H54 (cell line): ENCODE measurements at places on chromosomes 1 and 21.

DNA sequence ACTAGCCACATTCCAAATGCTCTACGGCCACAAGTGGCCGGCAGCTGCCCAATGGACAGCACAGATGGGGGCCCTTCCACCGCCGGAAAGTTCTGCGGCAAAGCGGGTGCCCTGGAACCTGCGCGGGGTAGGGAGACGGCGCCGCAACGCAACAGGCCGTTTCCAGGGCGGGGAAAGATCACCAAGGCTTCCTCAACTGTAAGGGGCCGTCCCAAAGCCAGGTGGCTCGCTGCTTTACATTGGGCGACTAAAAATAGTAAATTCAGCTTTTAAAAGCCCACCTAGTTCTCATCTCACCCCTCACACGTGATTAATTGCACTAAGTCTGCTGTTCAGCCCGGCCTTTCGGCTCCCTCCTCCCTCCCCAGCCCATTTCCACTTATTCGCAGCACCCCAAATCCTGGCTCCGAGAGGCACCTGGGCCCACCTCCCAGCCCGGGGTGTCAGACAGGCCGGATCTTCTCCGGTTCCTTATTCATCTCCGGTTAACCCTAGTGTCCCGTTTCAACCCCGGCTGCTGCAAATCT is 643 bp downstream of the CFAP298 start:
- peak; percentile 35 for DNase-seq

- DNase-seq: no peak
Measured at GRCh38 chr1:99115231-99115630, 110.6 kb upstream of the PLPPR5 start.

- DNase-seq: no peak
Measured at GRCh38 chr21:18368205-18368604, 35.4 kb downstream of the TMPRSS15 start.

- DNase-seq: no peak
Measured at GRCh38 chr1:231334079-231334666, 3.5 kb downstream of the EXOC8 start.

DNA sequence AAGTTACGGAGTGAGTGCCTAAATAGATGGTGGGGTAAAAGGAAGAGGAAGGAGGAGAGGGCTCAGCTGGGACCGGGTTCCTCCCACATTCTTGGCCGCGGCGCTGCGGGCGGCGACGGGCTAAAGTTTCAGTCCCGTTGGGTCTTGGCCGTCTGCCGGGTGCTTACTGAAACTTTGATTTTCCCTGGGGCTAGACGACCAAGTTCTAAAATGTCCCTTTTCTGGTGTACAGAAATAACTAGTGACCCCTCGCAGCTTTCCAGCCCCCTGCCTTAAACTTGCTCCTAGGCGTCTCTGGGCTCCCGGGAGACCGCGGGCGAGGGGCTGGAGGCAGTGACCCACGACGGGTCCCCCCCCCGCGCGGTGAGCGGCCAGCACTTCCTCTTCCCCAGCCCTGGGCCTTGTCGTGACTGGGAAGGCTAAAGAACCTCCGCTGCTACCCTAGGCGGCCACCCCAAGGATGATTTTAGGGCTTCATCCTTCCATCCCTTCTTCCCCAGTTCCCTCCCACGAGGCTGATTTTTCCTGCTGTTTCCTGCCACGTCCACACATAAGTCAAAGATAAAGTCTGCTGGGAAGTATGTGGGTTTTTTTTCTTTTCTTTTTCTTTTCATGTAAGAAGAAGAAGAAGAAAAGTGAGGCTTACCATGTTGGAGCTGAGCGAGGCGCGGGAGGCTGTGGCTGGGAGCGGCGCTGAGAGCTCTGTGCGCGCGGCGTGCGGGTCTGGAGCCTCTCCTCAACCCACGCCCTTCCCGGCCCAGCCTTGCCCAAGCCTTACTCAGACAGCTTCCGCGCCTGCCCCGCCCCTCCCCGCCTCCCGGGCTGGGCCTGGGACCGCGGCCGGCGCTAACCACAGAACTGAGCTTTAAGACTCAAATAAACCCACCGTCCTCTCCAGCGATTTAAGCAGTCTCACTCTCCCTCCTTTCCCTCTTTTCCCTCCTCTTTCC is at the start of gene S100A11:
Gene S100A11, minus strand, starts transcription at position 738 of the 950 bp plus-strand sequence. Its CDS starts 89 bp downstream, at position 649.
- peak; percentile 67 for DNase-seq

DNA sequence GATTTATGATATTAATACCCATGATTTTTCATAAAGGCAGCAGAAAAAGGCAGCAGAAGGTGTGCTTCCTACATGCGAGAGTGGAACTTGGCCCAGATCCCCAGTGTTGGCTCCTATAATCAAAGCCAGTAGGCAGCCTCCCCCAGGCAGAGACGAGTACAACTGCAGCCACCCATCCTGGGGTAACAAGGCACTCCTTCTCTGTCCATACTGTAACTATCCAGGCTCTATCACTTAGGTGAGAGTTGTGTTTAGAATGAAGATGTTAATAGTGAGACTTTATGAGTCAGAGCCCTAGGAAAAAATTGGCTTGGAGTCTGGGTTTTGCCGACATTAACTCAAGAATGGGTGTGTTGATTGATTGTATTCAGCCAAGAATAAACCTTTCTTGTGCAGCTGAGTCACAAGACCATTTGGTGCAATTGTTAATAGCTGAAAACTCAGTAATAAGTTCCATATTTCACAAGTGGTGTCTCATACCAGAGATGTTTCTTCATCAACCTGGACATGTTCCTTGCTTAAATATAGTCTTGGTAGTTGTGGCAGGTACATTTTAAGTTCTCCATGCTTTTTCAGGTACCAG is 322.3 kb downstream of the DUSP10 start:
- DNase-seq: no peak

DNA sequence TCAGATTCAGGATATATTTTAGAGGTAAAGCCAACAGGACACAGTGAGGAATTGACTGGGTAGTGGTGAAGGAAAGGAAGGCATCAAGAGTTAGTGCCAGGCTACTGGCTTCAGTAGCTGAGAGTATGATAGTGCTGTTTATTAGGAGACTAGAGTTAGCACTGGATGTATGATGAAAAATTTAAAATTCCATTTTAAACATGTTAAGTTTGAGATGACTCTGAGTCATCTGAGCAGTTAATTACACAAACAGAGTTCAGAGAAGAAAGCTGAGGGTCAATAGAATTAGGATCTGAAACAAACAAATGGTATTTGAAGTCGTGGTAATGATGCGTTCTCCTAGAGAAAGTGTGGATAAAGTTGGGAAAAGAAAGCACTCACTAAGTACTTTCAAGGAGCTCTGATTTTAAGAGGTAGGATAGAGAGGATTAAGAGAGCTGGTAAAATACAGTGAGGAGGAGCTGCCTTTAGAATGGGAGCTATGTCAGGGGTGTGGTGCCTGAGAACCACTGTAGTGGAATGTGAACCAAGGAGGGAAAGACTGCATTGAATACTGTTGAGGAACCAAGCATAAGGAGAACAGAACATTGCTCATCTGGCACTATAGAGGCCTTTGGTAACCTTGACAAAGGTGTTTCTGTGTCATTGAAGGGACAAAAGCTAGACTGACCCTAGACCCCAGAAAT is 21.7 kb upstream of the SHCBP1L start:
- DNase-seq: no peak

- DNase-seq: no peak
Measured at GRCh38 chr1:206128196-206128595, 11.0 kb upstream of the AVPR1B start.

DNA sequence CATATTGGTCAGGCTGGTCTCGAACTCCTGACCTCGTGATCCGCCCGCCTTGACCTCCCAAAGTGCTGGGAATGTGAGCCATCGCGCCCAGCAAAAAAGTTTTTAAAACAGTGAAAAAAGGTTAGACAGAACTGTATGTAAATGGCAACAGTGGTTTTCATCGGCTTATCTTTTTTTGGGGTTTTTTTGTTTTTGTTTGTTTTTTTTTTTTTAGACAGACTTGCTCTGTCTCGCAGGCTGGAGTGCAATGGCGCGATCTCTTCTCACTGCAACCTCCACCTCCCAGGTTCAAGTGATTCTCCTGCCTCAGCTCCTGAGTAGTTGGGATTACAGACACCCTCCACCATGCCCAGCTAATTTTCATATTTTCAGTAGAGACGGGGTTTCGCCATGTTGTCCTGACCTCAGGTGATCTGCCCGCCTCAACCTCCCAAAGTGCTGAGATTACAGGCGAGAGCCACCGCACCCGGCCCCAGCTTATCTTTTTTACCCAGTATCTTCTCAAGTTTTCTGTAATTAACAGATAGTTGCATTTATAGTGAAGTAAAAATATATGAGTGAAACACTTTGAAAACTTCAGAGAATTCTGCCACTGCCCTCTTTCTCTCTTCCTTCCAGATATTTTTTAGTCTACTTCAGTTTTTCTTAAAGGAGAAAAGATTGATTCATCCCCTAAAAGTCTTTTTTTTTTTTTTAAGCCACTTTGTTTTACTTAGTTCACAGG is 13.1 kb downstream of the TIMM17A start:
- no peak for DNase-seq

- no peak for DNase-seq
Measured at GRCh38 chr1:32768110-32768850, 48.9 kb downstream of the YARS1 start.

DNA sequence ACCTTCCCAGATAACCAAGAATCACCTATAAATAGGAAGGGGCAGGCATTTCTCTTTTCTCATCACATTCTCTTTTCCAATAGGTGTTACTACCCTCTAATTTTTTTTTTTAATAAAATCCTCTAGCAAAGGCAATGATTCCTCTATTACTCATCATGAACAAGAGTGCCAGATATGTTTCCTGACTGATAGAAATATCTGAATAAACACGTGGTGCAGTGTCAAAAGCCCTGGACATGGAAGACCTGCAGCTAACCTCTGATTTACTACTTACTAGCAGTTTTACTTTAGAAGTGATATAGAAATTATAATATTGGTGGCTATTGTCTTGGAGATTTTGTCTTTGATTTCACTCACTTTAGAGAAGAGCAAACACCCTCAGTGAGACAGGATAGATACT is 194.6 kb upstream of the SAMSN1 start:
- DNase-seq: no peak

DNA sequence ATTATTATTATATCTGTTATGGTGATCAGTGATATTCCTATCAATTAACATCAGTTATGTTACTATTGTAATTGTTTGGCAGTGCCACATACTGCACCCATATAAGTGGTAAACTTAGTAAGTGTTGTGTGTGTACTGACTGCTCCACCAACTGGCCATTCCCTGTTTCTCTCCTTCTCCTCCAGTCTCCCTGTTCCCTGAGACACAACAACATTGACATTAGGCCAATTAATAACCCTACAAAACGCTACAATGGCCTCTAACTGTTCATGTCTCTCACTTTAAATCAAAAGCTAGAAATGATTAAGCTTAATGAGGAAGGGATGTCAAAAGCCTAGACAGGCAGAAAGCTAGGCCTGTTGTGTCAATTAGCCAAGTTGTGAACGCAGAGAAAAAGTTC is 6.6 kb upstream of the THRAP3 start:
- DNase-seq: no peak

GRCh38 chr1:226097866-226098625 is 35.5 kb downstream of the H3-3A start:
- DNase-seq: no peak

- no peak for DNase-seq
Measured at GRCh38 chr1:14500041-14500440, 98.4 kb upstream of the KAZN start.

DNA sequence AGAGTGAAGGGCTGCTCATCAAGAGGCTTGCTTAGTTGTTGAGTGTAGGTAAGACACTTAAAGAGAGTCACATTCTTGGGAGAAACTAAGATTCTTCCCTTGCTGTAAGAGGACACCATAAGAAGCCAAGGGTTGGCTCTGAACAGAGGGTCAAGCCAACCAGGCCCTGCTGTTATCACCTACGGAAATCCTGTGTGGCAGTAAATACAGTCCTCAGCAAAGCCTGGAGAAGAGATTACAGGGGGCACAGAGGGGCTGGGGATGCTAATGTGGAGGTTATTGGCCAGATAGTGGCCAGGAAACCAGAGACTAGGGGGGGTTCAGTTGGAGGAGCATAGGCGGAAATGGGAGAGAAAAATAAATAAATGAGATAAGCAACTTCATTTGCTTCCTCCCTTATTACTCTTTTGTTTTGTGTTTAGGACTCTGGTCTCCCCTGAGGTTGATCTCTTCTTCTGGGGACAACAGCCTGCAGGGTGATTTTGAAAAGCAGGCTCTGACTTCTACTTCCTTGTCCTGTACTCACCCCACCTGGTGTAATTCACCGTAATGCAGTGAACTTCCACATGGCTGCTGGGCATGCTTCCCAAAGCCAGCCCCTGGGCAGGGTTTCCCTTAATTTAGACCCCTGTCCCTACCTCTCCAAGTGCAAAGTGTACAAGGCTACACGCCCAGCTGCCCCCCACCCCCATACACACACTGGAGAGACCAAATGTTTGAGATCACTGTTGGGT is 40.9 kb downstream of the MTARC1 start:
- no peak for DNase-seq

GRCh38 chr1:30762152-30762929 is 4.8 kb upstream of the LAPTM5 start:
- no peak for DNase-seq

DNA sequence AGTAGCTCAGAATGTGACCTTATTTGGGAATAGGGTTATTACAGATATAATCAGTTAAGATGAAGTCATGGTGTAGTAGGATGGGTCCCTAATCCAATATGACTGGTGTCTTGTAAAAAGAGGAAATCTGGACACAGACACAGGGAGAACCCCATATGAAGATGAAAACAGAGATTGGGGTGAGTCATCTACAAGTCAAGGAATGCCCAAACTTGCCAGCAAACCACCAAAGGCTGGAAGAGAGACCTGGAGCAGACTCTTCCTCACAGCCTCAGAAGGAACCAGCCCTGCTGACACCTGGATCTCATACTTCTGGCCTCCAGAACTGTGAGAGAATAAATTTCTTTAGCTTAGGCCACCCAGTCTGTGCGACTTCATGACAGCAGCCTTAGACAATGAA is 29.9 kb downstream of the KRTAP19-8 start:
- no peak for DNase-seq
